ENCODE measurements at places on chromosomes 6 and 20.

DNA sequence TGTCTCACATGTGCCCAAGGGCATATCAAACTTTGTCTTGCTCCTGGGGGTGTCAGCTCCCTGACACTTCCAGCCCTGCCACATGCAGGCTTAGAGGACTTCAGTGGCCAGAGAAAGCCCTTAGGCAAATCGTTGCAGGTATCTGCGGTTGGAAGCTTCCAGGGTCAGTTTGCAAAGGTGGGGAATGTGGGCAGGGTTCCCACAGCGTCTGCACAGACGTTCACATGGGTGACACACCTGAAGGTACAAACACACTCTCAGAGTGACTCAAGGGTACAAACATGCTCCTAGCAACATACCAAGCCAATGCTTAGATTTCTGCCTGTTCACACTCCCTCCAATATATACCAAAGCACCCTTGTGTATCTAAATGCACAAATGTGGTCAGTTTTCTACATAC, 30.0 kb downstream of the VSTM2L start:
- no peak for DNase-seq

DNA sequence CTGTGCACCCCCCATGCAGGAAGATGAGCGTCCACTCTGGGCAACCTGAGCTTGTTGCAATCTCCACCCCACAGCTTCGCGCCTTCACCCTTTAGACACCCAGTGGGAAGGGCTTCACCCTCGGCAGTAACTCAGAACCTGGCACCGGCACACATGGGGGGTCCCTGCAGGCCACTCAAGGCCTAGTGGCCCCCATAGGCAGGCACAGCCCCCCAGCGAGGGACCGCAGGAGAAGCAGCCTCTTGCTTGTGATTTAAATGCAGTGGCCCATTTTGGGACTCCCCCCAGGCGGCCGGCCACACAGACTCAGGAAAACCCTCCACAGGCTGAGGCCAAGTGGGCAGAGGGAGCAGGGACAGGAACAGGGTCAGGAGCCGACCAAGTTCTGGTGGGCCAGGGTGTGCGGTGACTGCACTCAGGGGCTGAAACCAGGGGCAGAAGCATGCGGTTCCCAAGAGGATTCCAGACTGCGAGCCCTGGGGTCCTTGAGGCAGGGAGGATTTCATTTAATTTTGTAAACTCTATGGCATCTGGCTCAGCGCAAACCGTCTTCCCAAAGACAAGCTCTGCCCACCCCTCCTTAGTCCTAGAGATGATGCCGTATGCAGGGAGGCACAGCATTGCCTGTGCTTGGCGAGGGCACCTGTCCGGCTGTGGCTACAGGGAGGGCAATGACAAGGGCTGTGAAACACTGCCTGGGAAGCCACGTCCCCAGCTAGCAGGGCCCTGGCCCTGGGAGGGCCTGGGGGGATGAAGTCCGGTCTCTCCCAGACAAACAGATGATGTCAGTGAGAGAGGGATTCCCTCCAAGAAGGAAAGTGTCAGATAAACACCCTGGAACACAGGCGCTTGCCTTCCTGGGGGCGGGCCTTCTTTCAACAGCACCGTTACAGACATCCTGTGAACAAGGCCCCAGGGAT, 52.9 kb upstream of the GPR31 start:
- DNase-seq, result no peak

GRCh38 chr6:53725791-53726575, 60.4 kb upstream of the KLHL31 start:
- DNase-seq, result peak; percentile 68

- DNase-seq, result no peak
These were observed 131.0 kb upstream of the ESR1 start for GRCh38 chr6:151676460-151676945.

GRCh38 chr6:169853196-169854082, 102.0 kb downstream of the ERMARD start:
- DNase-seq, result no peak

GRCh38 chr6:29509239-29509638, 21.5 kb upstream of the MAS1L start:
- DNase-seq, result no peak

DNA sequence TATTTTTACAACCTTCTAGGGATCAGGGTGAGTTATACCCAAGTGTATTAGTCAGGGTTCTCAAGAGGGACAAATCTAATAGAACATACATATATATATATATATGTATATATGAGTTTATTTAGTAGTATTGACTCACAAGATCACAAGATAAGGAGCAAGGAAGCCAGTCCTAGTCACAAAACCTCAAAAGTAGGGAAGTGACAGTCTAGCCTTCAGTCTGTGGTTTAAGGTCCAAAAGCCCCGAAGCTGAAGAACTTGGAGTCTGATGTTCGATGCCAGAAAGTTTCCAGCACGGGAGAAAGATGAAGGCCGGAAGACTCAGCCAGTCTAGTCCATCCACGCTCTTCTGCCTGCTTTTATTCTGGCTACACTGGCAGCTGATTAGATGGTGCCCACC, 632.7 kb upstream of the AGPAT4 start:
- DNase-seq, result no peak

DNA sequence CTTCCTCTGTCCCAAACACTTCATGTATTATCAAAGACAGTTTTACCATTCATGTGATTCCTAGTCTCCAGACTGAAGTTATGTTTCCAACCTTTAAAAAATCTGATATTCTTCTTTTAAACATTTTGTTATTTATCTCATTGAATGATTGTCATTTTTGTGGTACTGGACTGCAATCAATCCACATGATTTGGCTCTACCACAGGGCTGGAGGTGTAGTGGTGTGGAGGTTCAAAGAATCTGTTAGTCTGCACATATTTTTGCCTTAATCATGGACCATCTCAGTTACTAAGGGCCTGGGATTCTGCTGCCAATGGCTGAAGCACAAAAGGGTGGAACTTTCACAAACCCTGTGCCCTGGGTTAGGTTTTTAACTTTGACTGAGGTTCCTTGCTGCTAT, 164.1 kb upstream of the JAG1 start:
- no peak for DNase-seq

GRCh38 chr20:31543966-31544598, 29.8 kb downstream of the HM13 start:
- DNase-seq, result peak; percentile 22

- DNase-seq, result no peak
These were observed 69.5 kb downstream of the FOXO3 start for GRCh38 chr6:108630050-108630714.

DNA sequence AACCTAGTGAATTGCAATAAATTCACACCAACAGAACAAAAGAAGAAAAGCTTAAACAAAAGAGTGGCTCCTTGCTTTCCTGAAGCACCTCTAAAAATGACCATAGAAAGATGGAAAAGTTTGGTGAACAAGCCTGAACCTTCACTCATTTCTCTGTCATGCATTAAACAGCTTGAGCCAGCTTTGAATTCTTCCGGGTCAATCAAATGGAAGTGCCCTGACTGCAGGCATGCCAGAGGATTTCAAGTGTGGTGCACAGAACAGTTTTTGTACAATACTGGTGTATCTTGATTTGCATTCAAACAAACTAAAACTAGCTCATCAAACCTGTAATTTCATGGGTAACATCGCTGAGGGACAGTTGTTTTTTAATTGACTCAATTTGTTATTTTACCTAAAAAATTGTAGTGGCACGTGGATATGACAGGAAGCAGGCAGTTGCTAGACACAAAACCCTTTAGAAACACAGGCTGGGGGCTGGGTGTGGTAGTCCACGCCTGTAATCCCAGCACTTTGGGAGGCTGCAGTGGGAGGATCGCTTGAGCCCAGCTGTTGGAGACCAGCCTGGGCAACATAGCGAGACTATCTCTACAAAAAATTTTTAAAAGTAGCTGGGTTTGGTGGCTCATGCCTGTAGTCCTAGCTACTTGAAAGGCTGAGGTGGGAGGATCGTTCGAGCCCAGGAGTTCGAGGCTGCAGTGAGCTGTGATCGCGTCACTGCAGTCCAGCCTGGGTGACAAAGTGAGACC, 9.1 kb downstream of the CASS4 start:
- no peak for DNase-seq

- no peak for DNase-seq
These were observed 3.3 kb downstream of the SIM1 start for GRCh38 chr6:100461278-100461916.

DNA sequence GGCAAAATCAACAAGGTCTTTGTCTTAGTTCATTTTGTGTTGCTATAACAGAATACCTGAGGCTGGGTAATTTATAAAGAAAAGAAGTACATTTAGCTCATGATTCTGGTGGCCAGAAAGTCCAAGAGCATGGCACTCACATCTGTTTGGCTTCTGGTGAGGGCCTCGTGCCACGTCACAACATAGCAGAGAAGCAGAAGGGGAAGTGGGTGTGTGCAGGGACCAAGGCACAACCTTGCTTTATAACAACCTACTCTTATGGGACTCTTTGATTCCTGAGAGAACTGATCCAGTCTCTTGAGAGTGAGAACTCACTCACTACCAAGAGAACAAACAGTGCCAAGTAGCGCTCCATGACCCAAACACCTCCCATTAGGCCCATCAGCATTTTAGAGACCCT, 25.4 kb downstream of the GABRR2 start:
- DNase-seq, result no peak

- no peak for DNase-seq
These were observed 126.5 kb downstream of the FRK start for GRCh38 chr6:115934145-115934544.

DNA sequence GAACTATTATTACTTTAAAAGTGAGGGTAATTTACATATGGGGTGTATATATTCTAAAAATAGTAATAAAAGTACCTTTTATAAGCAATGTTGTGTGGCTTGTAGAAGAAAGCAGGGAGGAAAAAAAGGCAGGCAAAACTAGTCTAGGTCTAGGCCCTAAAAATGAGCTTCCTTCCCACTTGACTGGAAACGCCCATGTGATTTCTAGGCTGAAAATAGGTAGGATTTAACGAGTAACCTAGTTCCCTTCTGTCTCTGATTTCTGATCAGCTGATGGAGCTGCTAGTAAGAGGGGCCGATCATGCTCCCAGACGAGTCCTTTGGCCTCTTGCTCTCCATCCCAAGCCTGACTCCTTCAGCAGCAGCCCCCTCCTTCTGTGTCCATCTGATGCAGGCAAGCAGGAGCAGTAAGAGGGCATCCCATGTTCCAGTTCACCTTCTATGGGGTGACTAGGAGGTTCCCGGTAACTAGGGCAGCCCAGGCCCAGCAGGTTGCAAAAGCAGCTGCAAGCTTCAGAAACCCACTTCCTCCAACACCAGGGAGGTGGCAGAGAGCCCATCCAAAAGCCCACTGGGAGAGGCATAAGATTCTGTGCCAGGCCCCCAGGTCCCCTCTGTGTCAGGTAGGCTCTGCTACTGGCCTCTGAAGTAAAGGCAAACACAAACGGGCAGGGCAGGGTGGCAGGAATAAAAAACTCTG, 24.4 kb downstream of the TBC1D20 start:
- no peak for DNase-seq

GRCh38 chr20:50333131-50333670, 142.6 kb downstream of the CEBPB start:
- DNase-seq, result no peak

- no peak for DNase-seq
These were observed 18.3 kb downstream of the KIF6 start for GRCh38 chr6:39706819-39707335.

DNA sequence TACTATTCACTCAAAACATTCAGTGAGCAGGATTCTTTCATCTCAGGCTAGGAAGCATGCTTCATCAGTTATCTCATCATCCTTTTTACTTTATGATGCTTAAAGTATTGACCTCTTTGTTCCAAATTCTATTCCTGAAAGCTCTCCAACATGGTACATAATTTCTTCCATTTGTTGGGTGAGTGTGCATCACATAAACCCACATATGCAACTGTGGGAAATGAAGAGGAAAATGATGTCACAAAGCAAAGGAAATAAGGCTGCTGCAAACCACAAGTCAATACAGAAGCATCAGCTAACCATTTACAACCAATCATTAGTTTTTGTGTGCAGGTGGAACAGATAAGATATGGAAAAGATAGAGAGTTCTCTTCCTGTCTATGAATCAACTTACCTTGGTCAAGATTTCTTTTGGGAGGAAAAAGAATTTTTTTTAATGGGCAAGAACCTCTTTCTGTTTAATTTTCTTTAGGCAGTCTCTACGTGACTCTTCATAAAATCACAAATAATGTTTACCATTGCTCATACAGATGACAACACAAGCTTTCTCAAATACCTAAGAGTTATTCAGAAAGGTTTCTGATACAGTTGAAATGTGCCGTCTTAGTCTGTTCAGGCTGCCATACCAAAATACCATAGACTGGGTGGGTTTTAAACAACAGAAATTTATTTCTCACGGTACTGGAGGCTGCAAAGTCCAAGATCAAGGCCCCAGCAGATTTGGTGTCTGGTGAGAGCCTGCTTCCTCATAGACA, 259.9 kb downstream of the ADGRG6 start:
- DNase-seq, result no peak

DNA sequence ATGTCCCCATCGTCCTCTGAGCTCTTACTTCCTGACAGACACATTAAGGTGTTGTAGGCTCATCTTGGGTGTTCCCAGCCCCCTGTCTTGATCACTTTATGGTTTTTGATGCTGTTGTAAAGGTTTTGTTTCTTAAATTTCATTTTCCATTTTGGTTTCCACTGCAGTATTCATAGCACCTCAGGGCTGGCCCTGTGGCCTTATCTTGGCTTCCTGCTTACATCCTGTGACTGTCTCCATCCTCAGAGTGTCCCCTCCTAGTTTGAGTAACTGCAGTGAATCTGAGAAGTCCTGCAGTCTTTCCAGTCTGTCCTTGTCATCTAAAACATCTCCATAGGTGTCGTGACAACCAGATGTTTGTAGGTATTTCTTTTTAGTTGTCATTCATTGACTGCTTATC, 50.9 kb downstream of the JARID2 start:
- no peak for DNase-seq

GRCh38 chr20:64145458-64146300, 18.6 kb upstream of the MYT1 start:
- peak; percentile 36 for DNase-seq

All from HAP-1 (cell line).